CD4-positive, alpha-beta T cell treated with Interferon alpha-2 for 1 hour (primary cell): ENCODE measurements at places on chromosomes 4 and X.

DNA sequence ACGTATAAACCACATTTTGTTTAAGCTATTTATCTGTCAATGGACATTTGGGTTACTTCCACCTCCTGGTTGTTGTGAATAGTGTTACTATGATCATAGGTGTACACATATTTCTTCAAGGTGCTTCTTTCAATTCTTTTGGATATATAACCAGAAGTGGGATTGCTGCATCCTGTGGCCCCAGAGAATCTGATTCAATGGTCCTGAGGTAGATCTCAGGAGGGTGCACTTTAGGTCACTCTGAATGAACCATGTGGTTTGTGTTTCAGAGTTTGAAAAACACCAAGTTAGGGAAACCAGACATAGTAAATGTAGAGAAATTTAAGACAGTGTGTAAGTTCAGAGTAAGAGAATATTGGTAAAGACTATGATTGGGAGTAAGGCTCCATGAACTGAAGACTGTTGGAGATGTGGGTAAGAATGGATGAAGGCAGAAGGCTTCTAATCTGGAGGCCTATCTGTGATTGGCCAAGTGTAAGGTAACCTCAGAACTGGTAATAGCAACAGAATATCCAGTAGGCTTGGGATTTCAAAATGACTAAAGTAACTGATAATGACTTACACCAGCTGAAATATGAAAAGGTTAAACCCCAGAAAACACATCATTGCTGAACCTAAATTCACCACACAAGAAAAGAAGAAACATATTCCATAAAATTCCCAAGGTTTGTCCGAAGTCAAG lies 236.9 kb downstream of the CAMK2D start:
- DNase-seq = no peak

- DNase-seq = no peak
Observed at GRCh38 chrX:130196466-130196865, 24.7 kb downstream of the RAB33A start.

- no peak for DNase-seq
Observed at GRCh38 chr4:80016506-80016905, 56.5 kb downstream of the ANTXR2 start.

- DNase-seq = no peak
Observed at GRCh38 chr4:100962698-100963097, 384.6 kb downstream of the PPP3CA start.

DNA sequence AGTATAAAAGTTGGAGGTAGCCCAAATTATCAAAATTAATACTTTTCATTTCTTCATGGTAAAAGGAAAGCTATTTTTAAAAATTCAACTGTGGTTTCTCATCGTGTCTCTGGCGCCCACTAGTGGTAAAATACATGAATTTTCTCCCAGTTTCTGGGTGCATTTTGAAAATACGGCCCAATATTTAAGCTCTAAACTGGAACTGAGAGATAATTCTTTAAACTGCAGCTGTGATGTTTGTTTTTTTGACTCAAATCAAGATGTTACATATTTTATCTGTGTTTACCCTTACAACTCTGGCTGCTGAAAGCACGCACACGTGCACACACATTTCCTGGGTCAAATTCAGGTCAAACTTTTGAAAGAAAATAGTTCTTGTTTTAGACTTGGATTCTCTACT lies 123.9 kb upstream of the ACSL4 start:
- peak; percentile 57 for DNase-seq

DNA sequence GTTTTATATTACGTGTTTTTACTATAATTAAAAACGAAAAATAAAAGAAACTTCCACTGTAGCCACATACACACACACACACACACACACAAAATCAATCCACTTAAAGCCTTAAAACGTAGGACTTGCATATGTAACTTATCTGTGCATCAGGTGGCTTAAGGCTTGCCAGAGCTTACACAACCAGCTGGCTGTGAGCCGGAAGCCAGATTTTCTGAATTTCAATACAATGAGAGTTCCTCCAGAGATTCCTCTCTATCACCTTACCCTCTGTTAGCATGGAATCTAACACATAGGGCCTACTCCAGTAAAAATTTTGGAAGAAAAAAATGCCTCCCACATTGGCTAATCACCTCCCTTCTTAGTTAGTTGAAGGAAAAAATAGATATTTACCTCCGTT lies 27.9 kb upstream of the SLITRK4 start:
- no peak for DNase-seq

DNA sequence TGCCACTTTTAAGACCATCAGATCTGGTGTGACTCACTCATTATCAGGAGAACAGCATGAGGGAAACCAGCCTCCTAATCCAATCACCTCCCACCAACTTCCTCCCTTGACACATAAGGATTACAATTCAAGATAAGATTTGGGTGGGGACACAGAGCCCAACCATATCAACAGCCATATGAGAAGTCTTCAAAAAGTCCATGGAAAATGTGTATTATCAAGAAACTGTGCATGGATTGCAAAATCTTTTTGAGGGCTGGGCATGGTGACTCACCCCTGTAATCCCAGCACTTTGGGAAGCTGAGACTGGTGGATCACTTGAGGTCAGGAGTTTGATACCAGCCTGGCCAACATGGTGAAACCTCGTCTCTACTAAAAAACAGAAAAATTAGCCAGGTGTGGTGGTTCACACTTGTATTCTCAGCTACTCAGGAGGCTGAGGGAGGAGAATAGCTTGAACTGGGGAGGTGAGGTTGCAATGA lies 17.8 kb upstream of the RPL39 start:
- DNase-seq = no peak

DNA sequence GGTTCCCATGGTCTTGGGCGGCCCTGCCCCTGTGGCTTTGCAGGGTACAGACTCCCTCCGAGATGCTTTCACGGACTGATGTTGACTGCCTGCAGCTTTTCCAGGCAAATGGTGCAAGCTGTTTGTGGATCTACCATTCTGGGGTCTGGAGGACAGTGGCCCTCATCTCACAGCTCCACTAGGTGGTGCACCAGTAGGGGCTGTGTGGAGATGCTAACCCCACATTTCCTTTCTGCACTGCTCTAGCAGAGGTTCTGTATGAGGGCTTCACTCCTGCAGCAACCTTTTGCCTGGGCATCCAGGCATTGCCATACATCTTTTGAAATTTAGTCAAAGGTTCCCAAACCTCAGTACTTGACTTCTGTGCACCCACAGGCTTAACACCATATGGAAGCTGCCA lies 176.1 kb downstream of the DCAF12L1 start:
- DNase-seq = no peak

GRCh38 chr4:15479089-15479912 lies 9.6 kb downstream of the CC2D2A start:
- peak; percentile 24 for DNase-seq

- DNase-seq = no peak
Observed at GRCh38 chrX:43822014-43822413, 60.2 kb downstream of the MAOB start.

- DNase-seq = no peak
Observed at GRCh38 chr4:105520819-105521790, 31.3 kb upstream of the ARHGEF38 start.

DNA sequence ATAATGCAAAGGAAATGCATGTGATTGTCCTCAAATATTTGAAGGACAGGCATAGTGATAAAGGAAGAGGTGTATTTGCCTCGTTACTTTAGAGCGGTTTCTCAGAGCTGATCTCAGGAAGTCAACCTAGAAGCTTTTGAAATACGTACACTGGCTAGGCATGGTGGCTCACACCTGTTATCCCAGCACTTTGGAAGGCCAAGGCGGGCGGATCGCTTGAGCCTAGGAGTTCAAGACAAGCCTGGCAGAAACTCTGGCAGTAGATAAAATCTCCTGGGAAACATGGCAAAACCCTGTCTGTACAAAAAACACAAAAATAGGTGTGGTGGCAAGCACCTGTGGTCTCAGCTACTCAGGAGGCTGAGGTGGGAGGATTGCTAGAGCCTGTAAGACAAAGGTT lies 24.9 kb downstream of the SMARCAD1 start:
- no peak for DNase-seq

DNA sequence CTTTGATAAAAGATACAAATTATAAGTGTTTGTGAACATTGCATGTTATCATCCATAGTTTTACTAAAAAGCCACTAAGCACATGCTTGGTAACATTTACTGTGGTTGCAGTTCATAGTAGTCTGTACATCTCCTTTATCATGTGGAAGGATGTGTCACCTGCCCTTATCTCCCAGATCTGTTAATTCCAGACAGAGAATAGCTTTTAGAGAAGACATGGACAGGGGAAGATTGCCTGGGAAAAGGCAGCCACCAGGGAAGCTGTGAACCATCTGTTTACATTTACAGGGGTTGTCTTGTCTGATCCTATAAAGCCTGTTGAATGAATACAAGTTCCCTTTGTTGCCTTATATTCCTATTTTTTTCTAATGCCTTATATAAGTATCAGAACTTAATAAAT lies 396.0 kb downstream of the FAT4 start:
- no peak for DNase-seq

DNA sequence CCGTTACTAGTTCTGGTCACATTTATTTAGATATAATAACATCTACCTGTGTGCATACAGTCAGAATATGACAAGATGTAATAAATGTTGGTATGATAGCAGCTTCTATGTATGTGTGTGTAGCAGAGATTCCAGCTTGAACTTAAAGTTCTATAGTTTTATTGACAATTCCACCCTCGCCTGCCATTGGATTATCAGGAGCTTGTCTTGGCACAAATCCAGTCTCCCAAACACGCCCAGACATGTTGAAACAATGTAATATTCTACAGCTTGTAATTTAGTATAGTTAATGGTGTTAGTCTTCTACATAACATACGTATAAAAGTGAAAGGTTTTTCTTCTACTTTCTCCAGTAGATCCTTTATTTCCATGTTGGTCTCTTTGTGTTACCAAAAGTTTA lies 44.4 kb downstream of the BBS12 start:
- DNase-seq = no peak

GRCh38 chr4:76984127-76984526 lies 34.6 kb downstream of the SEPTIN11 start:
- DNase-seq = no peak

DNA sequence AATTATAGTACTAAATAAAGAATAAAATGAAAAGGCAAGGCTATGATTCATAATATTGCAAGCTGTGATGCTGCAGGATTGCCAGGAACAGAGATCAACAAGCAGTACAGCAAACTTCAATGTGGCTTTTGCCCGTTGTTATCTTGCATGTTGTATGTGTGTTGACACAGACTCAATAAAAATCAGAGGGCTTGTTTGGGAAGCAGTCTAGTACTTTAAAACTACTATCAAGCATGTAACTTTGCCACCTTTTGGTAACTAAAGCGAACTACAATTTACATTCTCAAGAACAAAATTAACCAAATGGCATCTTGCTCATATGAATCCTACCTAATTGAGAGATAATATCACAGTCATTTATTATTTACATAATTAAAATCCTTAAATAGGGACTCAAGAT lies 79.8 kb upstream of the GPM6A start:
- no peak for DNase-seq

DNA sequence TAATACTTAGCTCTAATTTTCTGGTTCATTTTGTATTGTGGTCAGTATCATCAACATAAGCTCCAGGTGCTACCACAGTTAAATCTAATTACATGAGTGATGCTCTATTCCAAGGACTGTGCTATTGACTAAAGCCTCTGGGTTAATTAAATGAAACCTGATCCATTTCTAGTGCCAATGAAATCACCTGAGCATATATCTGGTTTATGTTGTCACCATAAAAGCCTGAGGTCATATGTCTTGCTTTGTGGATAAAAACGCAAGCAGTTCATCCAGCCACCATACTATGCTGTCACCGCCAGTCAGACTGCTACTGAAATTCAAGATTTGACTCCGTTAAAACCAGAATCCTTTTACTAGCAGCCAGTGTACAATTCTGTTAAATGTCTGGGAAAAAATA lies 64.2 kb upstream of the ZNF518B start:
- DNase-seq = no peak

- DNase-seq = no peak
Observed at GRCh38 chrX:110145854-110146253, 142.9 kb downstream of the TMEM164 start.

GRCh38 chrX:41825796-41826195 lies 97.6 kb downstream of the CASK start:
- no peak for DNase-seq

GRCh38 chr4:147482281-147482680 lies 1.4 kb downstream of the EDNRA start:
- no peak for DNase-seq

- DNase-seq = no peak
Observed at GRCh38 chr4:108270466-108271450, 102.0 kb upstream of the LEF1 start.

GRCh38 chr4:156609421-156609820 lies 362.2 kb downstream of the PDGFC start:
- no peak for DNase-seq

GRCh38 chr4:15684498-15684897 lies 2.9 kb downstream of the FAM200B start:
- no peak for DNase-seq

DNA sequence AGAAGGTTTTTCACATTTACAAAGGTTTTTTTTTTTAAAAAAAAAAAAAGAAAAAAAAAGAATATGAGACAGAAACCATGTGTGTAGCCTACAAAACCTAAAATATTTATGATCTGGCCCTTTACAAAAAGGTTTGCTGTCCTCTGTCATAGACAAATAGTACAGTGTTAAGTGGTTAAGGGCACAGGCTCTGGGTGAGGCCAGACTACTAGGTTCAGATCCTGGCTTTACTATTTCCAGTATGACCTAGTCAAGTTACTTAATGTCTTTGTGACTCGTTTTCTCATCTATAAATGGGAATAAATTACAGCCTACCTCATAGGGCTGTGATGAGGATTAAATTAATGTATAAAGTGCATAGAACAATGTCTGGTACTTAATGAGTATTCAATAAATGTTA lies 56.5 kb downstream of the GAB1 start:
- no peak for DNase-seq

GRCh38 chr4:185272245-185272644 lies 62.8 kb downstream of the SNX25 start:
- DNase-seq = no peak

DNA sequence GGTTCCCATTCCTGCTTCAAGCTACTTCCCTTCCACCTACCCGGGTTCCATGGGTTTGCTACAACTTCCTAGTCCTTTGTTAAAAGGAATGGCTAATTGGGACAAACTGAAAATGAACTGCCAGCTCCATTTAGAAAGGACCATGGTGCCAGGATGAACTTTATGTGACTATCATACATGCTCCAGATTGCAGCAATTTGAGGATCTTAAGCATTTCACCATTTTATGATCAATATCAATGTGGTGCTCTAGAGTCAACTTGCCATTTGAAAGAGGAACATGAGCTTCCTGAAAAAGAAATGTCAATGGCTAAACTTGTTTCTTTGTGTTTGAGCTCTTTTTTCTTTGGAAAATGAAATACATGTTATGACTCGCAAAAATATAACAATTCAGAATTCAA lies 92.7 kb upstream of the IL15 start:
- DNase-seq = no peak

DNA sequence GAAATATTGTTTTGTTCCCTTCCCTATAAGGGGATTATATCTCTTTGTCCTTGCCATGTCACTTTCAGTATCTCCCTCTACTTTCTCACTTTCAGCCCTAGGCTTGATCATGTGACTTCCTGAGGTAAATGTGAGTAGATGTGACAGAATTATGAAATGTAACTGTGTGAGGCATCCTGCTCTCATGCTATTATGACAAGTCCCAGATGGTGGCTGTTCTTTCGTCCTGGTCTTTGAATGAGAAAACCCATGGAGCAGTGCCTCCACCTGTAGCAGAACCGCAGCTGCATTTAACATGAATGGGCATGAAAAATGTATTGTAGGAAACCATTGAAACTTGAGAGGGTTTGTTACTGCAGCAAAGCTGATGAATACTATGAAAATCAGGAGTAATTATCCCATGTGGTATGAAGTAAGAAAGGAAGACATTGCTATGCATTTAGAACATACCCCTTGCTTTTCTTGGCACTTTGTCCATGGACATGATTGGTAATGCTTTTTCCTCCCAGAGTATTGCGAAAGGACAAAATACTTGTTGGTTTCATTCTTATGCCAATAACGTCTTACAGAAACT lies 202.2 kb upstream of the GPRIN3 start:
- peak; percentile 43 for DNase-seq
